GM18507 (cell line): ENCODE measurements at places on chromosomes 5 and 9.

GRCh38 chr9:133433351-133433843 lies 11.2 kb downstream of the ADAMTS13 start:
- no peak for DNase-seq

DNA sequence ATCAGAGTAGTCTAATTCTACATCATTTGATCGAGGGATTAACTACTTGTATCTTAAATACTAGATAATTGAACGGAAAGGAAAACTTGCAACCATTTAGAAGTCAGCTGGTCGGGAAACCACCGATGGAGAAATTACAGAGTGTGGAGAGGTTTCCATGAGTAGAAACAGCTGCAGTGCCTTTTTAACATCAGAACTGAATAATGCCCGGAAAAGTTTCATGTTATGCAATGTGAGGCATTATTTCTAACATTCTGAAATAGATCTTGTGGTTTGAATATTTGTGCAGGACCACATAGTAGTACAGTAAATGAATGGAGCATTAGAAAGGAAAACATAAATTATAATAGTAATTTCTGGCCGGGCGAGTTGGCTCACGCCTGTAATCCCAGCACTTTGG lies 88.1 kb upstream of the RNF180 start:
- DNase-seq = no peak

DNA sequence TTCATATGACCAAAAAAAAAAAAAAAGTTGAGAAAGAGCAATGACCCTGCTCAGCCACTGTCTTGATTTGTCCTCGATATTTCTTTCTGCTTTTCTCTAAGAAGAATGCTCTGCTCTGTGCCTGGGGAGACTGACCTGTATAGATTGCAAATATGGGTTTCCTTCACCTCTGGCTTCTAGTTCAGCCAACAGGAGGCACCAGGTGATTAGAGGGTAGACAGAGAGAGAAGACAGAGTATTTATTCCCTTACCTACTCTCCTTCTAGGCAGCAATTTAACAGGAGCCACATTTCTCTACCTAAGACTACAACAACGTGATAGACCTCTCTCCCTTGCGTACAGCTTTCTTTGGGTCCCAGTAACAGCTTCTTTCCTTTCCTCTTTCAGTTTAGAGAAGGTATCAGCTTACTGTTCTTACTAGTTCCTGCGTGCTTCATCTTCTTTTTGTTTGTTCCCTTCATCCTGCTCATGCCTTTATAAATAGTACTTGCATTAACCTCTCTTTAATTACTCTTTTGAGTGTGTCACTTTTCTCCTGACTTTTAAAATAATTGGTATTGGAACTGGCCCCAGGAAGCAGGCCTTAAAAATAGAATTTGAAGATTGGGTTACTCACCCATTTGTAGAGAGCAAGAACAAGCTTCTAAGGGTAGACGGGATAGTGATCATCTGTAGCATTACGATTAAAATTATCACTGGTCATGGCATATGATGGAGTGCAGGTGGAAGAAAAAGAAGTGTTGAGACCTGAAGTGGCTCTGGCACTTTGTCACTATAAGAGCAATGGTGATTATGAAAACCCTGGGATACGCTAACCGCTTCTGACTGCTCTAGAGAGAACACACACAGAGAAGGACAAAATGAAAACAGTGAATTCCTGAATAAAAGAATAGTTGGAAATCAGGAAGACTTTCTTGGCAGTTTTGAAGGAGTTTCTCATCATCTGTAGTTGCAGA lies 161.2 kb upstream of the FSTL4 start:
- DNase-seq = no peak

GRCh38 chr5:173090639-173091038 lies 34.5 kb downstream of the CREBRF start:
- DNase-seq = no peak

GRCh38 chr5:177390363-177391300 lies 6.4 kb downstream of the SLC34A1 start:
- no peak for DNase-seq

GRCh38 chr5:179431221-179431824 lies 86.1 kb upstream of the ADAMTS2 start:
- DNase-seq = no peak

DNA sequence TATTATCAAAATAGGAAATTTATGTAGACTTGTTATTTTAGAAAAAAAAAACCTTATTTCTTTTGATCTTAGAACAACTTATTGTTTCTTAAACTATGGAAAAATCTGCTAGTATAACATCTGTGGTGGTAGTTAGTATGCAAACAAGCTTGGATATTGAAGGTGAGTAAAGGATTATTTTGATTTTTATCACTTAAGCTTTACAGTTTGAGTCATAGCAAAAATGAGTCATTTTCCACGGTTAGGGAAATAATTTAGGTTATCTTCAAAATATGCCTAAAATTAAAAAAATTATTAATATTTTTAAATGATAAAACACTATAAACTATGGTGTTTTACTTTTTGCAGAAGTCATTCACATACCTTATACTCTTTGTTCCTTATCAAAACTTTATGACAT lies 107.2 kb upstream of the DHFR start:
- no peak for DNase-seq

DNA sequence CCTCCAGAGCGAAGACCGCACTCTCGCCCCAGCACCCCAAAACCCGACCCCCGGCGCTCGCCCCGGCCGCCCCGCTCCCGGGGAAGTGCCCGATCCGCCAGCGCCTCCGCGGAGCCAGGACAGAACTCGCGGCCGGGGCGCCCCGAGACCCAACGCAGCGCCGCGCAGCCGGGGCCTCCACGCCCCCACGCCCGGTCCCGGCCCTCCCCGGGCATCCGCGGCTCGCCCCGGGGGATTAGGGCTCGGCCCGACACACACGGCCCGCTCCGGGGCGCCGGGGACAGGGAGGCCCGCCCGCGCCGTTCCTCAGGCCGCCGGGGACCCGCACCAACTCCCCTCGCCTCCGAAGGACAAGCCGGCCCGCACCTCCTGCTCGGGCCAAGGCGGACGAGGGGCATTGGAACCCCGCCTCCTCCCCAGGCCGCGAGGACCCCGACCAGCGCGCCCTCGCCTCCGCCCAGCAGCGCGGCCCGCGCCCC lies 544 bp downstream of the FNBP1 start:
- no peak for DNase-seq

DNA sequence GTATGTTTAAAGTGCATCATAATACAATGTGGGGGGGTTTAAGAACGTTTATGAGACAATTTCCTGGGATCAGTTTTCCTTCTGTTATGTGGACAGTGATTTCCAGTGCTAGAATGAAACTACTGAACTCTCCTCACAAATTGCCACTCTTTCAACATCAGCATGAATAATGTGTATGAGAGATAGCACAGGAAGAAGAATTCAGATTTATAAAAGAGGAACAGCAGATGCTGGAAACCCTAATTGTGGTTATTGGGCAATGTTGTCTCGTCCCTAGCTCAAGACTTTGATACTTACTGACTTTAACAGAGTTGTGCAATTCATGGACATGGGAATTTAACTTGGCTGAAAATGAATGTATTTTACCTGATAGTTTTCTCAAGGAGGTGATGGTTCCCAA lies 410.8 kb upstream of the MEF2C start:
- no peak for DNase-seq

DNA sequence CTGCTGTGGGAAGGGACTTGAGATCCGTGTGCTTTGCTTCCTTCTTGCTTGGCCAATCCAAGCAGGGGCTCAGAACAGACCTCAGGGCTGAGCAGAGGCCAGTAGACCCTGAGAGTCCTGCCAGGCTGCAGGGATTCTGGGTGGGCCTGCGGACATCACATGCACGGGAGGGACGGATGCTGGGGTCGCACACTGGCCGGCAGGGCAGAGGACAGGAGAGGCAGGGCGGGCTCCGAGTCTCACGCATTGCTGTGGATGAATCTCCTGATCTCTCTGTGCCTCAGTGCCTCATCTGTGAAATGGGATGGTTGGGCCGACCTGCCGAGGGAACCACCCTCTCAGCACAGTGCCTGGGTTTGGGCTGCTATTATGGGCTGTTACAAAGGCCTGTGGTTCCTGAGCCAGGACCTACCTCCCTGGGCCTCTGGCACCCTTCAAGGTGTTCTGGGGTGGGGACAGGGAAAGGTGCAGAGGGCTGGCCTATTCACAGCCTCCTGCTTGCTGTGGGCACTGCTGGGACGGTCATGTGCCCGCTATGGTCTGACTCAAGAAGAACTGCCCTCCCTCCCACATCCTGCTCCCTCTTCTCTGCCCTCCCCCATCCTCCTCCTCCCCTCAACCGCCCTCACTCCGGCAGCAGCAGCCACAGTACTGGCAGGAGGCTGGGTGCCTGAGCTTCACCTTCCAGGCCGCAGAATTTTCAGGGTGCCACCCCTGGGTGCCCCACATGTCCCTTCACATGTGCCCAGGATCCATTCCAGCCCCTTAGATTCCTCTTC lies 43.3 kb downstream of the NCS1 start:
- no peak for DNase-seq

- no peak for DNase-seq
Measured at GRCh38 chr5:131156385-131156784, 8.7 kb downstream of the HINT1 start.

DNA sequence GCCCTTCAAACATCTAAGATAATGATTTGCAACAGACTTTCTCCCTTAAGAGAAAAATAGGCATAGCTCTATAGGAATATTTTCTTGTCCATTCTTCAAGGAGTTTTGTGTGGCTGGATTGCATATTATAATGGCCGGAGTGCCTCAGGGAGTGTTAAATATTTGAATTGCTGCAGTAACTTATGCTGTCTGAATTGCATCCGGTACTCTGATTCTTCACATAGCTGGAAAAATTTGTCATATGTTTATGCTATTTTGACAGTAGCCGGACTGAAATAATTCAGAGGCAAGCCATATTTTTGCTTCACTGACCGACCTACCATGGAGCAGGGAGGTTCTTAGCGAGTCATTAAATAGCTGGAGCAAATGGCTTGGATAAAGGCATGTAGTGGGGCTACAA lies 621.0 kb downstream of the ACTL7B start:
- no peak for DNase-seq

- no peak for DNase-seq
Measured at GRCh38 chr5:173878224-173878967, 9.8 kb upstream of the CPEB4 start.

DNA sequence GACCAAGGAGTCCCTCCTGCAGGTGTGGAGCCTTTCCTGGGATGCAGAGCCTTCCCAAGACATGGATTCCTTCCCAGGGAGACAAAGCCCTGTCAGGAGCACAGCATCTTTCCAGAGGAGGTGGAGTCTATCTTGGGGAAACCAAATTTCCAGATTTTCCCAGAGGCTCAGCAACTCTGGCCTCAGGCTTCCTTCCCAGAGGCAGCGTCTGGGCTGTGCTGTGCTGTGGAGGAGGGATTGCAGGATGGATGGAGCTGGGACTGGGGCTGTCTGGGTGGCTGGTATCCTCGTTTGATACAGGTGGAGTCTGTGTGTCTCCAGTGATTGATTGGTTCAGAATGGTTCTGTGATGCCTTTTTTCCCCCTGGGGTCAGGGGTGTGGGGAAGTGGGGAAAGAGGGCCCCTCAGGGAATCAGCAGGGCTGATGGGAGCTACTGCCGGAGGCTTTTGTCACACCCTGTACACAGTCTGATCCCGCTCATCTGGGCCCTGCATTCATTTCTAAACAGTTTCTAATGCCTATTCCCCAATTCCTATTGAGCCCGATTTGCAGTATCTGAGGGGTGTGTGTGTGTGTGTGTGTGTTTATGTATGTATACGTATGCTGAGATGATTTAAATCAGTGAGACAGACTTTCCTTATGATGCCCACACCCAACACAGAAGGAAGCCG lies 16.0 kb downstream of the OR13J1 start:
- DNase-seq = no peak

DNA sequence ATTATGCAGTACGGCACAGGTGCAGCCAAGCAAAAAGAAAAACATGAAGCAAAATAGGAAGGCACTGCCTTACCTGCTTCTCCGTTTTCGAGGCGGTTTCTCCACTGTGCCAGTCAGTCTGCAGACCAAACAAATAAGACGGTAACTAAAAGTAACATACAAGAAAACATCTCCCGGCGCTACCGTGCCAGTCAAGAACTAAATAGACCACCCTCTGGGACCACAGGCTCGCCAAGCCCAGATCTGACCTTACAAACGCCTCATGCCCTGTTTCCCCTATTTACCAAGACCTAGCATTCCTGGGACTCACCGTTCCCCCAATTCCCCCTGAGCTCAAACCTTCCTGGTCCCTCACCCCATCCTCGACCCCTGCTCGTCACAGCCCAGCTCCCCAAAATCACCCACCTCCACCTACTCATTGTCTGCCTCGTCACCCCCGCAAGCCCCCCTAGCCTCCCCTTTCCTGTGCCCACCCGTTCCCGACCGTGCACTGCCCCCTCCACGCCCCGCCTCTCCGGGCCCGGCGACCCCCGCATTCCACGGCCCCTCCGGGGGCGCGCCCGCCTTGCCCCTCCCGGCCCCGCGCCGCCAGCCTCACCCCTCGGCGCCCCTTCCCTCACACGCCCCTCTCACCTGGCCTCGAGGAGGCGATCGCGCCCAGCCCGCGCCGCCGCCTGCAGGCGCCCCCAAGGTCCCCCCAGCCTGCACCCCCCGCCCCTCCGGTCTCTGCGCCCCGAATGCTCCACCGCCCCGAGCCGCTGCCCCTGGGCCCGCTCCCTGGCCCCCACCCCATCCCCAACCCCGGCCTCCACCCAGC lies 560 bp downstream of the SCAI start:
- DNase-seq = peak; percentile 8
